ENCODE measurements at places on chromosomes 4 and X. TPM values are rescaled to one million over a fixed set of nuclear protein-coding genes. Genes with fewer than 3 reads are reported as not detected.
A peak's percentile ranks its signal among the peaks of the same experiment; 100 is the strongest.

DNA sequence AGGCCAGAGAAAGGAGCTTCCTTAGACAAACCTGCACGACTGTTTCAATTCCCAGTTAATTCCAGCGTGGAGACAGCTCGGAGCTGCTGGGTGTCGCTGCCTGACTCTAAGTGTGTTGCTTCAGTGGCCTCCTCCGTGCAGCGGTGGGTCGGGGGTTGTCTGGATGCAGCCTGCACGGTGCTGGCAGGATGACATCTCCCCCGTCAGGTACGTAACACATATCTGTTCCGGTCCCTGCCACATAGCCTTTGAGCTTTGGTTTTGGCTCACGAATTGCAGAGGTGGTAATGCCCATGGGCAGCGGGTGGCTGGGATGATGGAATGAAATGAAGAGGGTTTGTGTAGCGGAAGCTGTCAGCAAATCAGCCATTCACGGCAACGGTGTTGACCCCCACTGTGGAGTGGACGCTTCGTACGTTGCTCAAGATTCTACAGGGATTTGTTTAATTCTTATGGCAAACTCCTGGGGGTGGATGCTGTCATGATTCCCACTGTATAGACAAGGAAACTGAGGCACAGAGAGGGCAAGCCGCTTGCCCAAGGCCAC, 33.7 kb upstream of the HMX1 start:
- no peak for DNase-seq

CLDN34 gene
- not detected for total RNA-seq

DNA sequence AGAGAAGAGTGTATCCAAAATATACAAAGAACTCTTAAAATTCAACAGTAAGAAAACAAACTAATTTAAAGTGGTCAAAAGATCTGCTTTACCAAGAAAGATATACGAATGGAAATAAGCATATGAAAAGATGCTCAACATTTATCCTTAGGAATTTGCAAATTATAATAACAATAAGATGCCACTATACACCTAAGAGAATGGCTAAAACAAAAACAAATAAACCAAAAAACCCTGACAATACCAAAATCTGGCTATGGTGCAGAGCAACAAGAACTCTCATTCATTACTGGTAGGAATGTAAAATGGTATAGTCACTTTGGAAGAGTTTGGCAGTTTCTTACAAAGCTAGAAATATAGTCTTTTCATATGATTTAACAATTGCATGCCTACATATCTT, 545.7 kb upstream of the AGA start:
- DNase-seq, result no peak

DNA sequence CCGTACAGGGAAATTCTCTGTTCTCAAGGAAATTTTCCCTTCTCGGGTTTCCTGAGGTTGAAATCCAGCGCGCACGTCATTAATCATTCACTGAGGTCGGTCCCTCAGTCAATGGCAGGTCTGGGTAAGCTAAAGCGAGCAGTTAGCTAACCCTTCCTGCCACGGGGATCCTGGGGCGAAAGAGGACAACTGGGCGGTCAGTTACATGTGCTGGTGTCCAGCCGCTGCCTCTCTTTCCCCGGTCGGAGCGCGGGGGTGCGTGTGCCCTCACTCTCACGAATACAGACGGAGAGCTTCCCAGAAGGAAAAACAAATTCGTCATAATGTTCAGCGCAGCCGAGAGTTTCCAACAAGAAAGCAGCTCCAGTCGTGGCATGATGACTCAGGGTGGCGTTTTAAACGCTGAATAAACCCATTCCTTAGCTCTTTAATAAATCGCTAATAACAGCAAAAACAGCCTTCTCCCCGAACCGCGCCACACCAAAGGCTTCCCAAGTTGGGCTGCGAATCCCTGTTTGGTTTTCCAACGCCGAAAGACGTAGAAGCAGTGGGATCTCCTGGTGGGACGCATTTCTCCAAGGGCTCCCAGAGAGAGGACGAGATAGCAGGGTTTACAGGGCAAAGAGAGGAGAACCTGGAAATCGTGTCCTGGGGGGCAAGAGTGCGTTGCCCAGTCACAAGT, 752 bp upstream of the FGF5 start:
- no peak for DNase-seq

DNA sequence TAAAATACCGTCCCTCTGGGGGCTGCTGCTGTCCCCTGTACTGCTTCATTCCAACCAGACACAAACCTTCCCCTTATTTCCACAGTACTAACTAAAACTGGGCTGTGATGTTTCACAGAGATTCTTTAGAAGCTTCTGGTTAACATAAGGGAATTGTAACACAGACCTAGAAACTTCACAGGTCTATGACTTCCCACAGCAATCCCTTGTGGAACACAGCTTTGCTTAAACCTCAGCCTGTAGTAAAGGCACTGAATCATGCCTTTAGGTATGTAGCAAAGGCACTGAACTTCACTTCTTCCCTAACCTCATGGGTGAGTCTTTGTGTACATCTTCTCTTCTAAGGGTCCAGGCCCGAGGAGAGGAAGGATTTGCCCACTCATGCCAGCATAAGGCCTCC, 49.4 kb downstream of the SPINK2 start:
- no peak for DNase-seq

GRCh38 chr4:139851639-139852038, 186.0 kb downstream of the MGST2 start:
- no peak for DNase-seq

NXF3 gene
- 2.0 TPM for total RNA-seq

ADH4 gene
- total RNA-seq, result not detected

- DNase-seq, result no peak
Observed at GRCh38 chr4:107468812-107469211, 251.2 kb downstream of the PAPSS1 start.

DNA sequence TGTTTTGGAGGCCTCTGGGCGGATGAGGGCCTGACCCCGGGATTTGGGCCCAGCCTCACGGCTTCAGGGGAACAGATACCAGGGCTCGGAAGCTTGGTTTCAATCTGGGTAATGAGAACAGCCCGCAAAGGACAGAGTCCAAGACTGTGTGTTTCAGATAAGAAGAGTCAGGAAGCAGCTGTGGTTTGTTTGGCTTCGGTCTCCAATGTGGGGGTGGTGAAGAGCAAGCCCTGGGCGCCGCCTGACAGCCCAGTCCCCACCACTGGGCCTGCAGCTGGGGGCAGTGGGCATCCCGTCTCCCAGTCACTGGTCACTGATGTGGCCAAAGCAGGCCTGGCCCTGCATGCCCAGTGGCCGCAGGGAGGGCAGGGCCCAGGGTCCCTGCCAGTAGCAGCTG, 9.1 kb downstream of the WFS1 start:
- DNase-seq, result peak; percentile 56

Data from transverse colon (tissue), 4 donors.